ENCODE measurements at places on chromosomes 12 and 14.

- no peak for DNase-seq
Observed at GRCh38 chr14:95380350-95381042, 60.8 kb upstream of the CLMN start.

DNA sequence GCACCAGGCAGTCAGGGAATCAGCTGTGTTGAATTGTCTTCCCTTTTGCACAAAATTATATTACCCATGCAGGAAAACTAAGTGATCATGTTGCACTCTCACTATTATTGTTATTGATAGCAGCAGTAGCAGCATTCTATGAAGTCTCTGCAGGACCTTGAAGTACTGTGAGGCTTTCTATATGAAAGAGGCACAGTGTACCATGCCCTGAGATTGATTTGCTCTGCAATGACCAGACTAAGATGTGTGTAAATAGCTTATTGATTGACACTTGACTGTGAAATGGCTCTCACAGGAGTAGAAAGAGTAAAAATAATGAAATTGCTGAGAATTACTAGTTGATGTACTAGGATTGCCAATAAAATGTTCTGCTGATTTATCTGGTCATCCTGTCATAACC is 99.9 kb downstream of the KICS2 start:
- DNase-seq, result no peak

- DNase-seq, result no peak
Observed at GRCh38 chr14:24690492-24690891, 56.5 kb upstream of the GZMB start.

GRCh38 chr14:69471916-69472315 is 12.6 kb upstream of the PLEKHD1 start:
- no peak for DNase-seq

GRCh38 chr14:31419967-31420318 is 407 bp downstream of the HEATR5A start:
- DNase-seq, result no peak

GRCh38 chr14:94584591-94585280 is 3.5 kb downstream of the SERPINA5 start:
- DNase-seq, result no peak

- DNase-seq, result no peak
Observed at GRCh38 chr12:58163021-58163420, 221.7 kb downstream of the ATP23 start.

DNA sequence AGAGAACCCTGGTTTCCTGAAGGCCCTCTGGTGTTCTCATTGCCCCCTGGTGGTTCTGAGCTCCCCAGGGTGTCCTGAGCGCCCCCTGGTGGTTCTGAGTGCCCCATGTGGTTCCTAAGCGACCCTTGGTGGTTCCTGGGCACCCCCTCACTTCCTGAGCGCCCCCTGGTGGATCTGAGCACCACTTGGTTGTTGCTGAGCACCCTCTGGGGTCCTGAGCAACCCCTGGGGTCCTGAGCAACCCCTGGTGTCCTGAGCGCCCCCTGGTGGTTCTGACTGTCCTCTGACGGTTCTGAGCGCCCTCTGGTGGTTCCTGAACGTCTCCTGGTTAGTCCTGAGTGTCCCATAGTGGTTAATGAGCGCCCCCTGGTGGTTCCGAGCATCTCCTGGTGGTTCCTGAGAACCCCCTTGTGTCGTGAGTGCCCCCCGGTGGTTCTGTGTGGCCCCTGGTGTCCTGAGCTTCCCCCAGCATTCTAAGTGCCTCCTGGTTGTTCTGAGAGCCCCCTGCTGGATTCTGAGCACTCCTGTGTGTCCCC is 568.3 kb downstream of the TMEM121 start:
- DNase-seq, result no peak

DNA sequence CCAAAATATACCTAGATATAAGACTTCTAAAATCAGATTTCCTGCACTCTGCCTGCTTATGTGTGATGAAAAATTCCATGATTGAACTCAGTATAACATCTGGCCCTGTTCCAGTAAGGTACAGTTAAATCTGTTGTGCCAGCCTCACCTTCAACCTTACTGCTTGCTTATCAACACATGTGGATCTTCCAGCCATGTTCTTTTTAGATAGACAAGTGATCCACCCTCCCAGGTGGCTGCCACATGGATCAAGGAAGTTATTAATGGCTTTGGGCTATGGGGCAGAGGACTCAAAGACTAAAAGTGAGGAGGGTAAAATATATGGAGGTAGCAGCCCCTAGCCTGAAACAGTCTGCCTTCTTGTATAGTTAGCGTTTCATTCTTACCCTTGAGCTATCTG is 25.3 kb upstream of the MAGOHB start:
- DNase-seq, result no peak

DNA sequence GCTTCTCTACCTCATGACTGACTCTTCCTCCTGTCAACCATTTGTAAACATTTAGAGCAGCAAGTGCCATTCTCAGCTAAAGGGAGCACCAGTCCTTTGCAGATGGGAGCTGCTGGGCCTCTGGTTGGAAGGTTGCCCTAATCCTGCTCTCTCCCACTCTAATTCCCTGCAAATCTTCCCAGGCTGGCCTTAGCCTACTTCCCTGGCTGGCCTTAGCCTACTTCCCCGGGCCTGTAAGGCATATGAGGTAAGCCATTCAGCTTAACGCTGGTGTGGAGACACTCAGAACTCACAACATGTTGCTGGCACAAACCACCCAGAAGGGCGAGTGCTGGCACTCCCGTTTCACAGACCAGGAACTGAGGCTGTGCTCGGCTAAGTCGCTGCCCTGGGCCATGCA is 69.0 kb downstream of the CPSF2 start:
- no peak for DNase-seq

DNA sequence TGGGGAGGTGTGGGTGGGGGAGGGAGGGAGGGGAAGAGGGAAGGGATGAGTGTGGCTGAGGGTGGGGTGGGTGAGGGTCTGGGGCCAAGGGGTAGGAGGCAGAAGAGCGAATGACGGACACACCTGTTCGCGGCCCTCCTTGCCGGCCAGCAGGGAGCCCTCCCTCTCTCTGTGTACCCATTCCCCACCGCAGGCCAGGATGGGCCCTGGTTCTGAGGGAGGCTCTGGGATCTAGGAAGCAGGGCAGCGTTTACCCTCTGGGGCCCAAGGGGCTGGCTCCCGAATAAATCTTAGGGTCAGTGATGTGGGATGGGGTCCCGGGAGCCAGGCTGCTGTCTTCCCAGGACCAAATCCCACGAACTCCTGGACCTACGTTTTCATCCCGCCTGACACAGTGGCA is 46.0 kb upstream of the ESRRB start:
- no peak for DNase-seq

DNA sequence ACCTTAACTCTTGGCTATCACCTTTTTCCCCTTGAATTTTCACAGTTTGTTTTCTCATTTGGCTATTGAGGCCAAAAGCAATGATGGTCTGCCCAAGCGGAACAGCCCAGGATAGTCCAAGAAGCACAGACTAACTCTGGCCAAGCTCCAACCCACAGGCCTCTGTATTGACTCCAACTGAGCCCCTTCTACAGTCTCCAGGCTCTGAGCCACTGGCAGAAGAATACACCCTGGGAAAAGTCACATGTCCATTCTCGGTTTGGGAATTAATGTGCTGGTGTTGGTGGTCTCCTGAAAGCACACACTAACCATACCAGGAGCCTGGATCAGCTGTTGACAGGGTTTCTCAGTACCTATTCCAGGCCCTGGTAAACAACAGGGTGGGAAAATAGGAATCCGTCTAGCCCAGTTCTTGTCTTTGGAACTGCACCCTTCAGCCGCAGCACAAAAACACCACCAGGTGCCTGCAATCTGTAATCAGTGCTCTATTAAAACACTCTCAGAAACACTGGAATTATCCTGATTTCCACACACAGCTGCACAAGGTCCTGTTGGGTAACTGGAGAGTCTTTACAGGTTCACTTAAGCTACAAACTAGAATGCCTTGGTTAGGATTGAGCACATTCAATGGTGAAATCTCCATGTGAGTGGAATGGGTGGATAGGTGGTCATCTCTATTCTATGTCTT is 63.6 kb downstream of the STXBP6 start:
- no peak for DNase-seq

All from stimulated activated CD8-positive, alpha-beta memory T cell treated with anti-CD3 and anti-CD28 coated beads, Interleukin-4, amount 100 ng/mL, for 4 hours (primary cell).